CD4-positive, alpha-beta T cell treated with Interleukin-2 at 100 ng/mL for 4 hours (primary cell): ENCODE measurements at places on chromosomes 2 and 18.

DNA sequence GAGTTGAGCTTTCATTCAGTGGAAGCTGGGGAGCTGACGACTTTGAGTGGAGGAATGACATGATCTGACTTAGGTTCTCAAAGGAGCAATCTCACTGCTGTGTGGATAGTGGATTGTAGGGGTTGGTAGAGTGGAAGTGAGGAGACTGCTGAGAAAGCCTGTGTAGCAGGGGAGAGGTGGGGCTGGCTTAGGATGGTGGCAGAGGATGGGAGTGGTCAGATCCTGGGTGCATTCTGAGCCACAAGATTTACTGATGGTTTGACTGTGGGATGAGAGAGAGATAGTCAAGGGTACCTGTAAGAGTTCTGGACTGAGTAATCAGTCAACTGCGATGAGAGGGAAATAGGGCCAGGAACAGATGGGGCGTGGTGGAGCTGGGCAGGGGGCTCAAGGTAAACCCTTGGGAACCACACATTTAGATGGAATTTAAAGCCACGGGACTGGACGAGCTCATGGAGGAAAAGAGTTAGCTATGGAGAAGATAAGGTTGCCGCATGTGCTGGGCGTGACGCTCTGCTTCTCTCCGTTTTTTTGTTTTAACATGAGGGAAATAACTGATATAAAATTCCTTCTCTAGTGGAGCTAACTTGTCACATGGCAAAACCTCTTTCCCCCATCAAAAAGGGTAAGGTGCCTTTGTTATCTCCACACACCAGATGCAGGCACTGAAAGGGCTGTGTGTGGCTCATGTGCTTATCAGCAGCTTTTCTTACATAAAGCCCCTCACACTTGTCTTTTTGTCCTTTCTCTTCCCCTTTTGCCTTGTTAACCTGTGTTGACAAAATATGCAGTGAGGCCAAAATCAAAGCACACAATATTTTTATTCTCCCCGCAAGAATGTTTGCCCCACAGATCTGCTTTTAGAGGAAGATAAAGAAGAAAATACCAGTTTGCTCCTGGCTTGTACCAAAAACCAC is 379.8 kb downstream of the TSN start:
- no peak for DNase-seq

DNA sequence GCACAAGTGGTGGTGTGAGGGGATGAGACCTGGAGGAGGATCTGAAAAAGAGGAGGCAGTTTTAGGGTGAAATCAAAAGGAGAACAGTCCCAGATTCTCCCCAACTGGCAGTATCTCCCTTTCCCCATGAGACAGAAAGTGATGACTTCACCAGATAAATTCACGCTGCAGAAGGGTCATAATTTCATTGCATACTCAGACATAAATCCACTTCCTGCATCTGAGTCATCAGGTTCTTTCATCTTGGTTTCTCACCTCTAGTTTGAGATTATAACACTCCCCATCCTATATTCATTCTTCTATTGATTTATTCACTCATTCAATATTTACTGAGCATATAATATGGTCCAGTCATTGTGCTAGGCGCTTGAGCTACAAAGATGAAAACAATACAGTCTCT is 64.7 kb downstream of the CCDC148 start:
- peak; percentile 26 for DNase-seq

DNA sequence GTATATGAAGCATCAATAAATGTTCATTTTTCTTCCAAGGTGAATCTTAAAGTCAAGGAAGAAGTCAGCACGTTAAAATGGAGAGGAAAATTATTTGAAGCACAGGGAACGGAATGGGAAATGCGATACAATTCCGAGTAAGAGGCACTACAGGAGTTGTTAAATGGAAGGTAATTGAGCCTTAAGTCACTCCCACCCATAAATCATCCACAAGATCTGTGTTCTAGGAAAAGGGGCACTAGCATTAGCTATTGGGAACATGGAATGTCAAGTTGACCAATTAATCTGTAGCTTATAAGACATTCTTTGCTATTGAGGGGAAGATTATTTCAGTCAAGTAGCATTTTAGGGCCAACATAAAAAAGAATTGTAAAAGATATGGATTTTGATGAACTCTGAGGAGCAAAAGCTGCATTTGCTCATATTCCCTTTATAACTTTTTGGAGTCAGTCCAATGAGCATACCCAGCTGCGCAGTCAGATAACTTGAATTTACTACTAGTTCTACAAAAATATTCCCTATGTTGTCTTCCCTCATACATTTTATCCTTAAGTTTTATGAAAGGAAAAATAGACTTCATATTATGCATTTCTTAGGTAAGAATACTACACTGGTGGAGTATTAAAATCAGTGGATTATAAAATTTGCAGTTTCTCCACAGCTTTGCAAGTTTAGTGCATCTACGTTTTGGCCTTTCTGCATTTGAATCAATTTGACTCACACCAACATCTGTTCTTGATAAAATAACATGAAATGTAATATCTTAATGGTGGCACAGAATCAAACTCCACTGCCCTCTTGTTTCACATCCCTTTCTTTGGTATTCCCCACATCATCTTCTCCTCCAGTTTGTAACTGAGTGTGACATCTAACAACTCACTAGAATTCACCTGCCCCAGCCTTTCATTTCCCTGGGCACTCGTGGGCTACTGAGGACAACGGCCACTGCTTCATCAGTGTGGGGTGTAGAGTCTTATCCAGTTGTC is 95.6 kb downstream of the SP3 start:
- no peak for DNase-seq

- DNase-seq = no peak
Measured at GRCh38 chr2:51720826-51721225, 688.9 kb upstream of the NRXN1 start.

GRCh38 chr2:229431327-229431954 is 160.4 kb upstream of the PID1 start:
- DNase-seq = no peak

GRCh38 chr2:48588745-48589144 is 28.9 kb upstream of the GTF2A1L start:
- no peak for DNase-seq

- no peak for DNase-seq
Measured at GRCh38 chr18:70172225-70172624, 33.3 kb downstream of the RTTN start.

DNA sequence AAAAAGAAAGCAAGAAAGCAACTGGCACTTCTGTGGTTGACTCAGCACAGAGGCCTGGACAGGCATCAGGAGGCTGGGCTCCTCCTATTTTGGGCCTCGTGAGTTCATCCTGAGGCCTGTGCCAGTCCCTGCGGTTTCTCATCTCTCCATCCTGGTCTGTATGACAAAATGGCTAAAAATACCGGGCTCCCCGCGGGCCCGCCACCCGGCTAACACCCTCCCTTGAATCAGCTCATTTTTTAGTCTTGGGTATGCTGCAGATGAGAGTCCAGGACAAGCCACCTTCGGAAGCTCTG is 62.3 kb upstream of the YWHAQ start:
- DNase-seq = peak; percentile 38

DNA sequence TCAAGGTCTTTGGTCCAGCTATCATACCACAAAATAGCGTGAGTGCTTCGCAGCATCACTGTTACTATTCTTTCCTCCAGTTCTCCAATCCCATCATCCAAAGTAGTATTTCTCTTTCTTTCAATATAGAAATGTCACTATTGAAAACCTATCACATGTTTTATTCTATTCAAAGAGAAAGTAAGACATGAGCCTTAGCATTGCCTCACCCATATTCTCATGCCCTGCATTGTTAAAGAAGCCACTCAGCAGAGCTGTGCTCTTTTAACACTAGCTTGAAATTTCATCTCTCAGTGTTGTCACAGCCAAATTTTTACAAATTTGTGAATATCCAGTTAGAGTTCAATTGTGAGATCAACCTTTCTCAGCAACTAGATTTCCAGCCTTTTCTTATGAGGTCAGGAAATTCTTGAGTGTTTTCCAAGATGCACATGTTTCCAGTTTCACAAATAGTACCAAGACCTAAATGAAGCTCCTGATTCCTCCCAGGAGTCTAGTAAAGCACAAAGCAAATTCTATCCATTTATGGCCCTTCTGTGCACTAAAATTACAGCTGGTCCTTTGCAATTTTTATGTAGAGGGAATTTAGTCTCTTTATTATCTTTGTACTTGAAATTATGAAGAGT is 343.7 kb downstream of the SPAG16 start:
- no peak for DNase-seq

- no peak for DNase-seq
Measured at GRCh38 chr2:143994961-143995360, 525.0 kb downstream of the ZEB2 start.

- DNase-seq = no peak
Measured at GRCh38 chr2:229419158-229419557, 148.1 kb upstream of the PID1 start.

- no peak for DNase-seq
Measured at GRCh38 chr2:164735309-164735919, 106.2 kb downstream of the COBLL1 start.

- no peak for DNase-seq
Measured at GRCh38 chr2:172137109-172137508, 34.4 kb upstream of the DLX2 start.

DNA sequence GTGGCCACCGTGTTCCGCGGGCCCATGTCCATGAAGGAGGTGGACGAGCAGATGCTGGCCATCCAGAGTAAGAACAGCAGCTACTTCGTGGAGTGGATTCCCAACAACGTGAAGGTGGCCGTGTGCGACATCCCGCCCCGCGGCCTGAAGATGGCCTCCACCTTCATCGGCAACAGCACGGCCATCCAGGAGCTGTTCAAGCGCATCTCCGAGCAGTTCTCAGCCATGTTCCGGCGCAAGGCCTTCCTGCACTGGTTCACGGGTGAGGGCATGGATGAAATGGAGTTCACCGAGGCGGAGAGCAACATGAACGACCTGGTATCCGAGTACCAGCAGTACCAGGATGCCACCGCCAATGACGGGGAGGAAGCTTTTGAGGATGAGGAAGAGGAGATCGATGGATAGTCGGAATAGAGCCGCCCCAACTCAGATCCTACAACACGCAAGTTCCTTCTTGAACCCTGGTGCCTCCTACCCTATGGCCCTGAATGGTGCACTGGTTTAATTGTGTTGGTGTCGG is 17.7 kb downstream of the TUBB6 start:
- no peak for DNase-seq

GRCh38 chr18:41206341-41206830 is 748.6 kb upstream of the PIK3C3 start:
- no peak for DNase-seq
